NCI-H1436 (cell line): ENCODE measurements at places on chromosomes 1 and 21.

GRCh38 chr21:29217818-29218291, 80.9 kb upstream of the BACH1 start:
- DNase-seq = no peak

- no peak for DNase-seq
Measured at GRCh38 chr1:100302739-100303138, 36.7 kb downstream of the RTCA start.

- DNase-seq = no peak
Measured at GRCh38 chr21:18989953-18990495, 586.4 kb upstream of the TMPRSS15 start.

DNA sequence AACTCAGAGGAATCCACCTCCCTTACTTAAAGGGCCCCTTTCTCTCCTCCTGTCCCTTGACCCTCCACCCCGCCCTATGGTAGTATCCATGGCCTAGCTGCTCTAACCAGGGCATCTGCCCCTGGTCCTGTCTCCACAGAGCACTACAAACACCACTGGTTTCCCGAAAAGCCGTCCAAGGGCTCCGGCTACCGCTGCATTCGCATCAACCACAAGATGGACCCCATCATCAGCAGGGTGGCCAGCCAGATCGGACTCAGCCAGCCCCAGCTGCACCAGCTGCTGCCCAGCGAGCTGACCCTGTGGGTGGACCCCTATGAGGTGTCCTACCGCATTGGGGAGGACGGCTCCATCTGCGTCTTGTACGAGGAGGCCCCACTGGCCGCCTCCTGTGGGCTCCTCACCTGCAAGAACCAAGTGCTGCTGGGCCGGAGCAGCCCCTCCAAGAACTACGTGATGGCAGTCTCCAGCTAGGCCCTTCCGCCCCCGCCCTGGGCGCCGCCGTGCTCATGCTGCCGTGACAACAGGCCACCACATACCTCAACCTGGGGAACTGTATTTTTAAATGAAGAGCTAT, 1.7 kb downstream of the BTG2 start:
- no peak for DNase-seq

DNA sequence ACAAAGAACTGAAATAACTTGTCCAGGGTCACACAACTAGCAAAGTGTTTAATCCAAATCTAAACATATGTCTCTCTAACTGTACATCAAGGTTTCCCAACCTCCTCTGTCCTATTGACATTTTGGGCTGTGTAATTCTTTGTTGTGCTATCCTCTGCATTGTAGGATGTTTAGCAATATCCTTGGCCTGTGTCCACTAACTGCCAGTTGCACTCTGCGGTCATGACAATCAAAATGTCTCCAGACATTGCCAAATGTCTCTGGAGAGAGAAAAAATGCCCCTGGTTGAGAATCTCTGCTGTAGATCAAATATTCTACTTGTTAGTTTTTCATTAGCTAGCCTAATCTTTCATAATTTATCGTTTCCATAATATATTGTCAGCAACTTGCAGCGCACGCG, 353.4 kb upstream of the NEGR1 start:
- no peak for DNase-seq

DNA sequence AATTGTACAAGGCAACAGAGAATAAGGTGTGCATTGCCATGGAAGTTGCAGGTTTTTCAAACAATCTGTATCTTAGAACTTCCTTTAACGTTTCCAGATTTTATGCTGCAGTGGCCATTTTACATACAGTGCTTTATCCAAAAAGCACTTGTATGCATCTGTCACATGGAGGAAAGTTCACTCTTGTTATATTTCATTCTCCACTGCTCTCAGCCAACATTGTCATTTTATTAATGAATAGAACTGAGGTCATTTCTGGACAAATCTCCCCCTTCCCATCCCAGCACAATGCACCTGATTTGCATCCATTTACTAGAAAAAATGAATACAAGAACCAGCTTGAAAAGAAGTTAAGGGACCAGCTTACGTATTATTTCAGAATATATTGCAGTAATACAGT, 342.0 kb downstream of the USP25 start:
- DNase-seq = no peak

- DNase-seq = no peak
Measured at GRCh38 chr1:98988904-98989555, 15.6 kb downstream of the PLPPR5 start.

DNA sequence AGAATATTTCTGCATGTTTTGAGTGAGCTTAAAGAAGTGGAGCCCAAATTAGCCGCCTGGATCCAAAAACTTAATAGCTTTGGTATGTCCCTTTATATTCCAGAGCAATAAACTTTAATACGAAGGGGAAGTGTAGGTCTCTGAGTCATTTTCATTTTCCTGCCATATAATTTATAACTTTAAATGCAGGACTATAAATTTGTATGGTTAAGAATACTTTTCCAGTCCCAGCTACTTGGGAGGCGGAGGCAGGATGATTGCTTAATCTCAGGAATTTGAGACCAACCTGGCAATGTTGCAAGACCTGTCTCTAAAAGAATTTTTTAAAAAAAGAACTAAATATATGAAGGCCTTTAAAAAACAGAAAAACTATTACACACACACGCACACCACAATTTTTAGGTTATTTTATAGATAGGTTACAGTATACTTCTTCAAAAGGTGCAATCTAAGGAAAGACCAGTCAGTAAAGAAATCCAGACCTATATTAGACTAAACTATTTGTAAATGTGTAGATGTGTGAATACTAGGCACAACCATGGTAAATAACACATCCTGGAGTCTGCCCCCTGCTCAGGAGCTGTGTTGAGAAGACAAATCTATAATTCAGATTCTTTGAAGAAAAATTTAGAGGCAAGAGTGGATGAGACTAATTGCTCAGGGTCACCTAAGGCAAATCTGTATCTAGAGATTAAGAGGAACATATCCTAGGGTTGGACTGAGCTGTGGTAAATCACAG, 80.3 kb downstream of the TTC3 start:
- DNase-seq = no peak

DNA sequence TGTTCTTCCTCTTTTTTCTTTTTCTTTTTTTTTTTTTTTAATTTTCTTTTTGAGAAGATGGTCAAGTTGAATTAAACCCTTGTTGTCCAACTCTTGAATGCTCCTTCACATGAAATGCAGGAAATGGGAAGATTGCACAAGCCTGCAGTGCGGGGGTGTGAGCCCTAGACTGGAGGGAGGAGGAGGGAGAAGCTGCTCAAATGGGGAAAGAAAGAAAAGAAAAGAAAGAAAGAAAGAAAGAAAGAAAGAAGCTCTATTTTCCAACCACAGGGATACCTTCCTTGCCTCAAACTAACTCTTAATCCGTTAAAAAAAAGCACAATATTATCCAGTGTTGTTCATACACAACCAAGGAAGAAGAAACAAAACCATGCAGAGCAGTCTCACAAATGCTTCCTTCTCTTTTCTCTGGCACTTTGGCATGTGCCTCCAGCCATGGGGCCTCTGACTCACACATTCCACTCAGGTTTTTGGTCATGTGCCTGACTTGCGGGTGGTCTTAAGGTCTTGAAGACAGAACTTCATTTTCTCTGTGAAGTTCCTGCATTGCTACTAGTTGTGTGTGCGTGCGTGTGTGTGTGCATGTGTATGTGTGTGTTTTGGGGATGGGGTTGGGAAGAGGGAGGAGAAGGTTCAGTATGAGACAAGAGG, 276.1 kb downstream of the RPS6KC1 start:
- DNase-seq = no peak

GRCh38 chr1:212582808-212583615, 25.5 kb upstream of the ATF3 start:
- DNase-seq = no peak

- DNase-seq = no peak
Measured at GRCh38 chr1:226510453-226510852, 38.1 kb upstream of the STUM start.

GRCh38 chr1:24775916-24776315, 30.7 kb downstream of the CLIC4 start:
- DNase-seq = no peak

- DNase-seq = no peak
Measured at GRCh38 chr1:31300193-31300592, 3.4 kb downstream of the ZCCHC17 start.

- no peak for DNase-seq
Measured at GRCh38 chr1:89584781-89585180, 48.1 kb upstream of the LRRC8C start.

- DNase-seq = no peak
Measured at GRCh38 chr1:221044538-221044937, 165.3 kb downstream of the HLX start.

GRCh38 chr1:119101563-119101962, 38.9 kb downstream of the WARS2 start:
- DNase-seq = no peak

GRCh38 chr1:2561898-2562895, 6.0 kb downstream of the TNFRSF14 start:
- no peak for DNase-seq

GRCh38 chr21:14405962-14406361, 23.0 kb upstream of the HSPA13 start:
- DNase-seq = no peak

DNA sequence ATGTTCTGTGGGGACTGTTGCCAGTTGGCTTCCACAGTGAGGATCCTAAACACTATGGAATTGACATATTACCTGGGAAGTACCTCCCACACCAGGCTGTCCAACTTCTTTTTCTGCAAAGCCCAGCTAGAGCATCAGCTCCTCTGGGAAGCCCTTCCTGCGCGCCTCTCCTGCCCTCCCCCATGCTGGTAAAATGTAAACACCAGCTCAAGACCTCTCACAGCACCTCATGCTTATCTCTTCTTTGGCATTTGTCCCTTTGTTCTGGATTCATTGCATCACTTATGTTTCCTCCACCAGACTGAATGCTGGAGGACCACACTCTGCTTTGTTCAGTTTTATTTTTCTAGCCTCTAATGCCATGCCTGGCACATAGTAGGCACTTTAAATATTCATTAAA, 172.1 kb downstream of the HHAT start:
- DNase-seq = no peak

GRCh38 chr1:72911656-72912055, 629.3 kb upstream of the NEGR1 start:
- DNase-seq = no peak

DNA sequence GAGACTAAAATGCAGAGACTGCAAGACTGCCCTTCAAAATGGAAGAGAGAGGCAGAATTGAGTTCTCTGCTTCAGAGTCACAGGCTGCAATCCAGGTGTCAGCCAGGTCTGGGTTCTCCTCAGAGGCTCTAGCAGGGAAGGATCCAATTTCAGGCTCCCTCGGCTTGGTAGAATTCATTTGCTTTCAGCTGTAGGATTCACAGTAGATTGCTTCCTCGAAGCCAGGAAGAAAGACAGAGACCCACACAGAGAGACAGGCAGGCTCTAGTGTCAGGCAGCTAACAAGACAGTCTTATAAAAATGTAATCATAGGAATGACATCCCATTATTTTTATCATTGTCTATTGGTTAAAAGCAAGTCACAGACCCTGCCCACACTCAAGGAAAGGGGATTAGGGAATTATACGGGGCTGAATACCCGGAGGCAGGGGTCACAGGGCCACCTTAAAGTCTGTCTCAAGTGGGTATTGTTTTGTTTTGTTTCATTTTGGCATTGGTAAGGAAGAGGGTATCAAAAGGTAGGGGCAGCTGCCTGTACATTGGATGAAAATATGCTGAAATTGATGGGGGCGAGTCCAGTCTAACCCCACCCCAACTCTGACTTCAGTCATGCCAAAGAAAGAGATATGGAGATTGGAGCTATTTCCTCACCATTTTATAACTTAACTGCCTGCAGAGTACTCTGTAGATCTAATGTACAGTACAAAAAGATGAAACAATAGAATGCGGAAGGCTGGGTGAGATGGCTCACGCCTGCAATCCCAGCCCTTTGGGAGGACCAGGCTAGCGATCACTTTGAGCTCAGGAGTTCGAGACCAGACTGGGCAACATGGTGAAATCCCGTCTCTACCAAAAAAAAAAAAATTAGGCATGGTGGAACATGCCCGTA, 9.5 kb upstream of the TBCE start:
- peak; percentile 37 for DNase-seq

DNA sequence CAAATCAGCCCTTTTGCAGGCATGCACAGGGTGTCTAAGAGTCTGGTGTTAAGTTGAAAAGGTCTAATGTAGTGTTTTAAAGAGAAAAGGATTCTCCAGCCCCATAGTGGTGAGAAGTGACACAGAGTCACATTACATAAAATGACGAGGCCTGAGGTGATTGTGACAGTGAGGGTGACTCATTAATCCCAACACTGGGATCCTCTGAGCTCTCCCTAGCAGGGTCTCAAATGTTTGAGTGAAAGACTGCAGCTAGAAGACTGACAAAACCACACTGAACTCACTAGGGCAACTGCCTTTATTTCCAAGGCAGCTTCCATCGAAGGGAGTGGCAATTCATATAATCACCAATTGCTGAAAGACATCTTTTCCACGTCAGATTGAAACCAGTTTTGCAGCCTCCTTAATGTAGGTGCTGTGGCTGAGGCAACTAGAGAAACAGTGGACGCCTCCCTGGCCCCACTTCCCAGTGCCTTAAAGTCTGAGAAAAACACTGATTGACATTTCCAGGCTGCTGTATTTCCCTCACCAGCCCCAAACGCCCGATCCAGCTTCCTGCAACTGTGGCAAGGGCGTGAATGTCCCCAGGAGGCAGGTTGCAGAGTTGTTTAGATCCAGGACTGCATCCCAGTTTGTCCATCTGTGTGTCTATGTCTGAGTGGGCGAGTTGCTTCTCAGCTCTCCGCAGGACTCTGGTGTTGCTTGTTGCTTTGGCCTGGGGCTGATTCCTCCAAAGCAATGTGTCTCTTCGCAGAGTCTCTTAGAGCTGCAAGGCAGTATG, 81.4 kb downstream of the RUNX1 start:
- no peak for DNase-seq

DNA sequence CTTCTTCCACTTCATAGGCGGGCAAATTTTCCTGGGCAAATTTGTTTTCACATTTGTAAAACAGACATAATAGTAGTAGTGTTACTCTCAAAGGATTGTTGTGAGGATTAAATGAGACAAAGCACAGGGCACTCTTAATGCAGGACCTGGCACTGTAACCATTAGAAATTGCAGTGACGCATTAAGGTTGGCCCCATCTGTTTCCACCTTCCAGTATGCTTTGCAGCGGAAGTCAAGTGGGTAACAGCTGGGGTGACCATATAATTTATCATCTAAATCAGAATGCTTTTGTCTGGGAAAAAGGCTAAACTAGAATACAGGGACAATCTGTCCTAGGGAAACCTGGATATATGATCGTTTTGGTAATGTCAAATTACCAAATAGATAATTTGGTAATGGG, 132.5 kb upstream of the CACHD1 start:
- DNase-seq = no peak

DNA sequence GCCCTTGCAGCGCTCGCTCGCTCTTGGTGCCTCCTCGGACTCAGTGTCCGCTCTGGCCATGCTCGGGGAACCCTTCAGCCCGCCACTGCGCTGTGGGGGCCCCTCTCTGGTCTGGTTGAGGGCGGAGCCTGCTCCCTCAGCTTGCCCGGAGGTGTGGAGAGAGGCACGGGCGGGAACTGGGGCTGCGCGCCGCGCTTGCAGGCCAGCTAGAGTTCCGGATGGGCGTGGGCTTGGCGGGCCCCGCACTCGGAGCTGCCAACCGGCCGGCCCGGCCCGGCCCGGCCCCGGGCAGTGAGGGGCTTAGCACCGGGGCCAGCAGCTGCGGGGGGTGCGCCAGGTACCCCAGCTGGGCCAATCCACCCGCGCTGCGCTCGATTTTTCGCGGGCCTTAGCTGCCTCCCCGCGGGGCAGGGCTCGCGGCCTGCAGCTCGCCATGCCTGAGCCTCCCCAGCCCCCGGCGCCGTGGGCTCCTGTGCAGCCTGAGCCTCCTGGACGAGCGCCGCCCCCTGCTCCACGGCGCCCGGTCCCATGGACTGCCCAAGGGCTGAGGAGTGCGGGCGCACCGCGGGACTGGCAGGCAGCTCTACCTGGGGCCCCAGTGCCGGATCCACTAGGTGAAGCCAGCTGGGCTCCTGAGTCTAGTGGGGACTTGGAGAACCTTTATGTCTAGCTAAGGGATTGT, 217.0 kb upstream of the PKN2 start:
- no peak for DNase-seq
